ENCODE measurements at places on chromosomes 7 and 10.
A peak's percentile ranks its signal among the peaks of the same experiment; 100 is the strongest.

DNA sequence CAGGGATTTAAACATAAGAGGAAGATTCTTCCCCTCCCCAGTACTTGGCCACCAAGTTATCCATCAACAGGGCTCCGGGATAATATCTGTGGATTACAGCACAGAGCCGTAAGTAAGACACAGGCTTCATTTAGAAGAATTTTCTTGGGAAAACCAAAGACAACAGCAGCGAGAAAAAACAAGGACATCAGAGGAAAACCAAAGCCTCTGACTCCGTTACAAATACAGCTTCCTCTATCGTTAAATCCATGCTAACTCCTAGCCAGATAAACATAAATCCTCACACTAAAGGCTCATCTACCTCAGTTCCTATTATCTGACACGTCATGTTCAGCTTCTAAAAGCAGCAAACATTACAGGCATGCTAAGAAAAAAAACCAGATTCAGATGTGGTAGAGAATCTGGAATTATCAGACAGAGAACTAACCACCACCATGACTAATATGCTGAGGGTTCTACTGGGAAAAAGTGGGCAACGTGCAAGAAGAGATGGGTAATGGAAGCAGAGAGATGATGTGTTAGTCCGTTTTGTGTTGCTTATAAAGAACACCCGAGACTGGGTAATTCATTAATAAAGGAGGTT, 48.4 kb downstream of the BRI3 start:
- no peak for DNase-seq

DNA sequence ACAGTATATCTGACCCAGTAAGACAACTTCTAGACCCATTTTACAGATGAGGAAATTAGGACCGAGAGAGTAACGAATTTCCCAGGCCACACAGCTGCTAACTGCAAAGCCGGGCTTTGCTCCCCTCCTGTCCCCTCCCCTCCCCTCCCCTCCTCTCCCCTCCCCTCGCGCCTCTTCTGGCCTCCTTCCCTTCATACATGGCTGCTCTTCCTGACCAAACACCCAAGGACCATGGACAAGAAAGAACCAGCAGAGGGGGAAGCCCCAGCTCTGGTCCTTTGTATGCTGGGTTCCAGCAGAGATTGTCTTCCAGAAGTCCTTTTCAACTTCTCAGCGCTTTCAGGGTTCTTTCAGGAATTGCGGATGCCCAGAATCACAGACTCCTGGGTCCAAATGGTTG, 3.6 kb upstream of the TMEM72 start:
- DNase-seq: no peak

DNA sequence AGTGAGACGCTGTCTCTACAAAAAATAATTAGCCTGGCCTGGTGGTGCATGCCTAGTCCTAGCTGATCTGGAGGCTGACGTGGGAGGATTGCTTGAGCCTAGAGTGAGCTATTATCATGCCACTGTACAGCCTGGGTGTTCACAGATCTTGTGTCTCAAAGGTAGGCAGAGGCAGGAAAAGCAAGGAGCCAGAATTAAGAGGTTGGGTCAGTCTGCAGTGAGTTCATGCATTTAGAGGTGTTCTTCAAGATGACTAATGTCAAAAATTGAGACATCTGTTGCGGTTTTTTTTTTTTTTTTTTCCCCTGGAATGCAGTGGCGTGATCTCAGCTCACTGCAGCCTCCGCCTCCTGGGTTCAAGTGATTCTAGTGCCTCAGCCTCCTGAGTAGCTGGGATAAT, 5.4 kb downstream of the PPIA start:
- no peak for DNase-seq

GRCh38 chr7:100166317-100166940, 2.0 kb downstream of the GAL3ST4 start:
- no peak for DNase-seq

DNA sequence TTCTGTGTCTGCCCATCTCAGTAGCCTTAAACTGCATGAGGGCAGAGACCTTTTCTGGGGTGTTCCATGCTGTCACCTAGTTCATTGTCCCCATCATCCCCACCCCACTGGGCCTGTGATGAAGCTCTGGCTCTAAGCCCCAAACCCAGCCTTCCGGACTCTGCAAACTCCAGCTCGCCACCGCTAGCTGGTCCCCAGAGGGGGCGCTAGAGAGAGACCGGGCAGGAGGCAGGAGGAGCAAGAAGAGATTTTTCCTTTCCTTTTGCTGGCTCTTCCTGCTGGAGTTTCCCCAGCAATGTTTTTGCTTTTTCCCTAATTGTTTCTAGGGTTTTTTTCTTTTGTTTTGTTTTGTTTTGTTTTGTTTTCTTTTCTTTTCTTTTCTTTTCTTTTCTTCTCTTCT, 234.4 kb downstream of the TEX36 start:
- no peak for DNase-seq

- DNase-seq: no peak
Measured at GRCh38 chr7:157080111-157080730, 58.5 kb upstream of the UBE3C start.

DNA sequence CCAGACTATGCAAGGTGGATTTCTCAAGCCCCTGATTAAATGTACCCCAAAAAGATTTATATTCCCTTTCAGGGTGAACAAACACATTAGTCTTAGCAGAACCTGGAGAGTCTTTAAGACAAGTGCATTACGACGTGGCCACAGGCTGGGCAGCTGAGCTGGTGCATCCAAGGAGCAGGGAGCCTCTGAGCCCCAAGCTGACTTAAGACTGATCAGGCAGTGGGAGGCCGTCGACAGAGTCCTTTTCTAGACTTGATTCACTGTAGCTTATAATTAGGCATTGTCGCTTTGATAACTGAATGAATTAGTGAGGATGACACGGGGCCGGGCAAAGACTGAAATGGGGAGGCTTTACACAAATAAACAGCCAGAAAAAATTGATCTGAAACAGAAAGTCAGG, 353.2 kb downstream of the GPAM start:
- no peak for DNase-seq

- DNase-seq: no peak
Measured at GRCh38 chr7:22117222-22117621, 171.5 kb upstream of the CDCA7L start.

- DNase-seq: no peak
Measured at GRCh38 chr10:78109210-78109609, 75.5 kb downstream of the RPS24 start.

DNA sequence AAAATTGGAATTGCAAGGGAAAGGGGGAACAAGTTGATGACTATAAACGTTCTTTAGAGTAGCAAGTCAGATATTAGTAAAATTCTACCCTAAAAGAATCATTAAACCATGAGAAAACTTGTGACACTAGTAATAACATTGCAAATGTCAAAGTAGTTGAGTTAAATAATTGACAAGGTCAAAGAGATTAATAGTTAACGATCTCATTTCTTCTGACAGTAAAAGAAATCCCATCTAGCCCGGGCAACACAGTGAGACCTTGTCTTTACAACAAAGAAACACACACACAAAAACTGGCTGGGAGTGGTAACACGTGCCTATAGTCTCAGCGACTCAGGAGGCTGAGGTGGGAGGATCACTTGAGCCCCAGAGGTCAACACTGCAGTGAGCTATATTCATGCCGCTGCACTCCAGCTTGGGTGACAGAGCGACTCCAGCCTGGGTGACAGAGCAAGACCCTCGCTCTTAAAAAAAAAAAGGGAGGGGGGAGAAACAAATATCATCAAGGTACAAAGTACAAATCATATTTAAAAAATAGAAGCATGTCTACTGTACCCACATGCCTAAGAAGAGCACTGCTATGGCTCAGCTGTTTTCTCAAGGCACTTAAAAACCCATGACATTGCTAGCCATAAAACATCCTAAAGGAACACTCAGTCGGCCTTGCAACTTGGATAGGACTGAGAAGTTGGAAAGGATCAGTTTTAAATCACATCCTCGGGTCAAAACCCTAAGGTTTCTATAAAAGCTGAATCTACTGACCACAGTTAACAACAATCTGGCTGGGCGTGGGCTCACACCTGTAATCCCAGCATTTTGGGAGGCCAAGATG, 401.1 kb downstream of the PARD3 start:
- no peak for DNase-seq

DNA sequence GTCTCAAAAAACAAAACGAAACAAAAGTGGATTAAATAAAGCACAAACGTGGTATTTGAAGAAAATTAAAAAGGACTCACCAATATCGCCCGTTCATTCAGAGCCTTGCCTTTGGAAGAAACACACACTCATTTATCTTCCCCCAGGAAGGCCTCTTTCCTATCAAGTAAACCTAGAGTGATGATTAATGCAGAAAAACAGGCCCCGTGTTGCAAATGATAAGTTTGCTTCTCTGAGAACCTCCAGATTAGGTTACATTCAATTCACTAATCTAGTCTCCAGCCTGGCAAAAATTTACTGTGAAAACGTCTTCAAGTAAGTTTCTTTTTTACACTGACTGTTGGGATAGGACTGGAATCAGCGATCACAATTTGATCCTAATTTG, 78.0 kb upstream of the C1GALT1 start:
- DNase-seq: no peak

- DNase-seq: no peak
Measured at GRCh38 chr7:22765609-22766008, 38.6 kb downstream of the IL6 start.

DNA sequence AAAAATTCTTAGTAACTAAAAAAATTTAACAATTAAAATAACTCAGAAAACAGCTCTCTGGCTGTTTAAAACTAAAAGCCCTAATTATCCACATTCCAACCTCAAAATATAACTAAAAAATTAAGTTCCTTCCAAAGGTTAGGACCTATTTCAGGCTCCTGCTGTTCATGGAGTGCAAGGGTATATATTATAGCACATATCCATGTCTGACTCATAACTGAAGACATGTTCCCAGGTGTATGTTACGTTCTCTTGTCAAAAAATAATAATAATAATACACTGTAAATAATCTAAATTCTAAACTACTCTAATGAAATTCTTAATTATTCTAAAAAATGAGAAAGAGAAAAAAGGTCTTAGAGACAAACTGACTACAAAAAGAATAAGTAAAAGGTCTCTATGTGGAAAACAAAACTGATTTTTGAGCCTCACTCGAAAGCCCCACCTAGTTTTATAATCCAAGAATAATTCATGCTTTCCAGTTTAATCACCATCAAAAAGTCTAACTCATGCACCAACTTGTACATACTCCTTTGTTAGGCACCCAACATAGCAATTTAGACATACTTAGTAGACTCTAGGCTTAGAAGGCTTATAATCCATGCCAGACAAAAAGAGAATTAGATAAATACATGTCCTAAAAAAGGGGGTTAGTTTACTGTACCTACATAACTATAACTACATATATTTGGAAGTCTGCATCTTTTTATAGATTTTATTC, 171.4 kb downstream of the KMT2E start:
- no peak for DNase-seq

GRCh38 chr7:138982204-138982623, 1.0 kb upstream of the KIAA1549 start:
- no peak for DNase-seq

DNA sequence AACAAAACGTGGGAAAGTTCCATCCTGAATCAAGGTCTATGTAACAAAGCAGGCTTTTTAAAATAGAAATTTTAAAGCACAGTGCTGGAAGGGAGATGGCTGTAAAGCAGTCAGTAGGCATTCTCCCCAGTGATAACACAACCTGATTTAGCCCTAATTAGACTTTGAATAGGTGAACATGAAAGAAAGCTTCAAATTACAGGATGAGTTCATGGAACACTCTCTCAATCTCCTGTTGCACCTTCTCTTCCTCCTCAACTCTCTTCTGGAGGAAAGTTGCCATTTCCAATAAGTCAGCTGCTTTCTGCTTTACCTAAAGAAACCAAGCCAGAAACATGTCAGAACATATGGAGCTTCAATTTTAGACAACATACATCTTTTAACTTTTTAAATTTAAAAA, 20.1 kb downstream of the SFR1 start:
- no peak for DNase-seq

GRCh38 chr7:2446676-2447075, 29.5 kb downstream of the GRIFIN start:
- DNase-seq: no peak

- DNase-seq: no peak
Measured at GRCh38 chr10:75475460-75476182, 44.2 kb downstream of the LRMDA start.

- no peak for DNase-seq
Measured at GRCh38 chr7:135803143-135803542, 54.5 kb upstream of the FAM180A start.

DNA sequence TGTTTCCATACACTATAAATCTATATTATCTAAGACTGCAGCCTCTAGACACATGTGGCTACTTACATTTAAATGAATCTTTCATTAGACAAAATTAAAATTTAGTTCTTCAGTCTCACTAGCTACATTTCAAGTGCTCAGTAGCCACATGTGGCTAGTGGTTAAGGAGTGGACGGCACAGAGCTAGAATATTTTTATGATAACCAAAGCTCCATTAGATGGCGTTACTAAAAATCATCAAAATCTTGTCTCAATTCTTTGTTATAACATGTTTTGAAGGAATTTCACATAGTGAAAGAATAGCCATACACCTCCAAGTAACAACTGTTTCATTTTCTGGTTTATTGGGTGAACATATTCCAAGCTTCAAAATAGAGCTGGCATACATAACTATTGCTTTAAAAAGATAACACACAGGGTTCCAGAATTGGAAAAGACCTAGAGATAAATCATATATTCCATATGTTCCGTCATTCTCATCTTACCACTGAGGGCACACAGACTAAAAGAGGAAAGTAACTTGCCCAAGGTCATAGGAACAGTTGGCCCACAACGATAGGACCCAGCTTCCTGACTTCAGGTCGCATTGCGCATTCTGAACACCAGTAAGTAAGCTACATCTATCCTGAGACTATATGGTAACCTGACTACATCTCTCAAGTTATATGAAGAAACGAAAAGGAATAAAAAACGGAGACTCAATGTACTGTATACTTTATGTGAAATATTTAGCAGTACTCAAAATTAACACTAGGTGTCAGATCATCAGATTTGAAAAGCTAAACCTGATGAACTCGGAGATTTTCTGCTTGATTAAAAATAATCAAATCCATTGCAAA, 66.6 kb downstream of the CAV1 start:
- peak; percentile 1 for DNase-seq

DNA sequence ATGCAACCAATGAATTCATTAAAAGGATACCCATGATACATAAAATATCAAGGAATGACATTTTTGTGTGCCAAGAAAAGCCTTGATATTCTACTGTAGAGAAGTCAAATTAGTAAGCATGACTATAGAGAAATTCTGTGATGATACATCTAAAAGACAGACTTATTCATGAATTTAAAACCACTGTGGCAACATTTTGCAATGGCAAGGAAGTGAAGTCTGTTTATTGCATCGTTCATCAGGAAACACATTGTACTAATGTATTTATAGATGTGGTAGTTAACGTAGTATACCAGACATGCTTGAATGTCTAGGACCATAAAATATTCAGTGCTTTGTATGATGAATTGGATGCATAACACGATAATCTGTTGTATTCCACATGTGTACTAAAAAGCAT, 9.3 kb upstream of the CLEC5A start:
- DNase-seq: no peak

- no peak for DNase-seq
Measured at GRCh38 chr10:43939389-43939938, 290.8 kb upstream of the ZNF32 start.

DNA sequence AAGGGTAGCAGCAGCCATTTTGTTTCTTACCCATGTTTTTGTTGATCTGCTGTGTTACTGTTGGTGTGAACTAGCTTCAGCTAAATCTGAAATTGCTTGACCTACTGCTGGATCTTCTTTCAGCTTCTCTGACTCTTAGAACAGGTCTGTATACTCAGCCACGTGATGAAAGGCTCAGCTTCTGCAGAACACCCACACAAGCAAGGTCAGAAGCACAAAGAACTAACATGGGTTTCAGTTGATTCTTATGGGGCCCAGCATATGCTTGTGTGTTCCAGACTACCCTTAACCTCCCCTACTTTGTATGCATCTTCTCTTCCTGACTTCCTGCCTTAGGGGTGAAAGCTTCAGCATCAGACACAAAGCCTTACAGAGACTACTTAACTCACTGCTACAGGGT, 186.8 kb downstream of the HGF start:
- no peak for DNase-seq

Measured in NCI-H1092 (cell line).